ENCODE measurements at places on chromosomes 16 and 17. TPM values are rescaled to one million over a fixed set of nuclear protein-coding genes. Genes with fewer than 3 reads are reported as not detected.

Gene ERBB2
- total RNA-seq = 37.4 TPM

Gene FXR2
- 27.1 TPM for total RNA-seq

Gene CDH1
- total RNA-seq = not detected

Gene CACNA1H
- total RNA-seq = 2.7 TPM

Gene TM4SF5
- total RNA-seq = not detected

Gene SLFN14
- not detected for total RNA-seq

Gene CCDC154
- total RNA-seq = 0.41 TPM

Gene CD300E
- not detected for total RNA-seq

Gene KIF2B
- not detected for total RNA-seq

Gene EXOC3L1
- total RNA-seq = 0.98 TPM

Gene PLEKHG4
- 13.3 TPM for total RNA-seq

Gene PRDM7
- not detected for total RNA-seq

Gene CHST4
- not detected for total RNA-seq

Gene SLFN13
- total RNA-seq = 1.7 TPM

Gene STX1B
- total RNA-seq = 2.3 TPM

Gene ETV4
- total RNA-seq = 0.41 TPM

Gene ACE
- total RNA-seq = 24.3 TPM

Gene CES3
- total RNA-seq = not detected

Gene AANAT
- total RNA-seq = not detected

Gene TRIM47
- 14.9 TPM for total RNA-seq

Gene CALCOCO2
- 73.8 TPM for total RNA-seq

Gene SCIMP
- not detected for total RNA-seq

Gene CCL14
- not detected for total RNA-seq

Gene C17orf78
- not detected for total RNA-seq

Gene WFIKKN2
- under 0.01 TPM for total RNA-seq

Gene RPGRIP1L
- total RNA-seq = 11.1 TPM

Gene OTOP3
- not detected for total RNA-seq
